ENCODE measurements at places on chromosomes 3 and 15.

DNA sequence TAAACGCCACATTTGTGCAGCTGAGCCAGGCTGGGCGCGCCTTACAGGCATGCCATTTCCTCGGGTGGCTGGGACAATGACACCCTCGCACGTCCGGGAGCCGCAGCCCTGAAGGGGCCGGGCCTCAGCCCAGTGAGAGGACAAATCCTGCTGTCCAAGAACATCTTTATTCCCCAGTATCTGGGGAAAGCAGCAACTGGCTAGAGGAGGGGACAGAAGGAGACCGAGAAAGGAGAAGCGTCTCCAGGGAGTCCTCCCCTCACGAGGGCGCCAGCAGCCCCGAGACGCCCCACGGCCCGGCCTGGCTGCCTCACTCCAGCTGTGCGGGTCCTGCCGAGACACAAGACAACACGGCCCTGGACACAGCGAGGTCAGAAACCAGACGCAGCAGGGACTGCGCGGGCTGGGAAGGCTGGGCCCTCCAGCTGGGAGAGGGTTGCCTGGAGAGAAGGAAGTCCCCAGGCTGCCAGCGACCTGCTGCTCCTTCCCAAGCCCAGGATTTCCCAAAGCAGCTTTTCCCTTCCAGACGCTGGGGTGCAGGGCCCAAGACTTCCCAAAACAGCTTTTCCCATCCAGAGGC is 130.2 kb downstream of the CHSY1 start:
- DNase-seq, result no peak

DNA sequence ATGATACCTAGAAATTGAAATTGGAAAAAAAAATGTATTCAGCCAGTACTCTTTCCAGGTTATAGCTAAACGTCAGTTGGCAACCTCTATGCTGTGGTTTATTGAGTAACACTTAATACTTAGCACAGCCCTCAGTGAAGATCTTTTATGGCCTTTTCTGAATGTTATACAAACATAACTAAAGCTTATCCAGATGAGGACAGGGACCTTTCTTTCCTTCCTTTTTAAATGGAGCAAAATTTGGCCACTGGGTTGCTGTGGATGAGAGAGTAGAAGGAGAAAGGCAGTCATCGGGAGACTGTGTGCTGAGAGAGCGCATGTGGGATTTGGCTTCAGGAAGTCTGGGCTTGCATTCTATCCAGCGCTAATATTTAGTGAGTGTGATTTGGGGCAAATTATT is 36.1 kb downstream of the IGF1R start:
- DNase-seq, result no peak

- DNase-seq, result no peak
Observed at GRCh38 chr15:59232476-59232875, 25.8 kb downstream of the LDHAL6B start.

DNA sequence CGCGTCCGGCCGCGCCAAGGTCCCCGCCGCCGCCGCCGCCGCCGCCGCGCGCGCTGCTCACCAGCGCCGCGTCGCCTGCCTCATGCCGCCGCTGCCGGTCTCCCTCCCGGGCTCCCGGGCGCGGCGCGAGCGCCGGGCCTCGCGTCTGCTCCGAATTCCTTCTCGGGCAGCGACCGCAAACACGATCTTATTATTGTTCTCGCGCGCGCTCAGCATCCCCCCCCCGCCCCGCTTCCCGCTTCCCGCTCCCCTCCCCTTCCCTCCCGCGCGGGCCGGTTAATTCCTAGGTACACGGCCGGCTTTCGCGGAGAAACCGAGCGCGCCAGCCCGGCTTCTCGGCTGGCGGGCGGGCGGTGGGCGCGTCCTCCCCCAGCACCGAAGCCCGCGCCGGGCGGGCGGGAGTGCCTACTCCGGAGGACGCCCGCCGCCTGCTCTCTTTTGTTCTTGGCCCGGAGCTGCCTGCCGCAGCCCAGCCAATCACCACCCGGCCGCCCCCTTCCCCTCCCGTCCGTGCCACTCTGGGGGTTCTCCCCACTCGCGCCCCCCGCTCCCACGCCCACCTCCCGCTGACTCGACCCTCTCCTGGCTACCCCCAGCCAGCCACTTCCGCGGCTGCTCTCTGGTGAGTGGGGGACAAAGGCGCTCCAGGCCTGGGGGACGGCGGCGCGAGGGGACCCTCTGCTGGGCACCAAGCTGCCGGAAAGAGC is at the start of gene HDGFL3:
Gene HDGFL3 (minus strand): TSS at position 164 of the 707 bp plus-strand sequence. CDS start 409 bp downstream, outside the sequence.
- DNase-seq, result peak; percentile 4

- DNase-seq, result no peak
Observed at GRCh38 chr3:158103887-158104327, 2.3 kb downstream of the SHOX2 start.

GRCh38 chr3:109339714-109340648 is 2.6 kb upstream of the DPPA4 start:
- DNase-seq, result no peak

DNA sequence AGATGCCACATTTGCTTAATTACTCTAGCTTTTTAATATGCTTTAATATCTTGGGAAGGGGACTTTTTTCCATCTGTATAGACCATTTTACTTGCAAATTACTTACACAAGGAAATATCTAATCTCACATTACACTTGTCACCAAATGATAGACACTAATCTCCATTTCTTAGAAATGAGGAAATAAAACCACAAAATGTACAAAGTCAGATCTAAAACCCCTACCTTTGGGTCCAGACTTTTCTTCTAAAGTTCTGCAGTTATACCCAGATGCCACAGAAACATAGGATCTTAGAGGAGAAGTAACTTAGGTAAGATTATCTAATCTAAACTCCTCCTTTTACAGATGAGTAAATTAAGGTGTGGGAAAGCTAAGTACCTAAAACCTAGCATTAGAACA is 44.3 kb downstream of the CD200R1L start:
- no peak for DNase-seq

Measured in stimulated activated CD4-positive, alpha-beta T cell treated with anti-CD3 and anti-CD28 coated beads, Interleukin-12 subunit alpha, Interleukin-12 subunit beta, amount 100 ng/mL, for 24 hours (primary cell).